ENCODE measurements at places on chromosomes 4 and X.
A peak's percentile ranks its signal among the peaks of the same experiment; 100 is the strongest.

GRCh38 chrX:30865015-30865414 lies 24.0 kb downstream of the TAB3 start:
- no peak for DNase-seq

DNA sequence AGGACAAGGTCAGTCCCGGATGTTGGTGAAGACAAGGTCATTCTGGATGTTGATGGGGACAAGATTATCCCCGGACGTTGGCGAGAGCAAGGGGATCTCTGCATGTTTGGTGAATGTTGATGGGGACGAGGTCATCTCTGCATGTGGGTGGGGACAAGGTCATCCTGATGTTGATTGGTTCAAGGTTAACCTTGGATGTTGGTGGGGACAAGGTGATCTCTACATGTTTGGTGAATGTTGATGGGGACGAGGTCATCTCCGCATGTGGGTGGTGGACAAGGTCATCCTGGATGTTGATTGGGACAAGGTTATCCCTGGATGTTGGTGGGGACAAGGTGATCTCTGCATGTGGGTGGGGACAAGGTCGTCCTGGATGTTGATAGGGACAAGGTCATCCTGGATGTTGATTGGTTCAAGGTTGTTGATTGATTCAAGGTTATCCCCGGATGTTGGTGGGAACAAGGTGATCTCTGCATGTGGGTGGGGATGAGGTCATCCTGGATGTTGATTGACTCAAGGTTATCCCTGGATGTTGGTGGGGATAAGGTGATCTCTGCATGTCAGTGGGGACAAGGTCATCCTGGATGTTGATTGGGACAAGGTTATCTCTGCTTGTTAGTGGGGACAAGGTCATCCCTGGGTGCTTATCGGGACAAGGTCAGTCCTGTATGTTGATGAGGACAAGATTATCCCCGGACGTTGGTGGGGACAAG lies 28.8 kb upstream of the PLCXD1 start:
- DNase-seq, result no peak

GRCh38 chr4:20251796-20252655 lies at the start of gene SLIT2:
Gene SLIT2, plus strand, starts transcription at chr4:20251905. Its CDS starts 1,911 bp downstream, at chr4:20253816.
- peak; percentile 43 for DNase-seq

GRCh38 chr4:141078871-141079270 lies 54.4 kb downstream of the RNF150 start:
- DNase-seq, result no peak

- no peak for DNase-seq
These were observed 143.5 kb upstream of the GK2 start for GRCh38 chr4:79551555-79551954.

DNA sequence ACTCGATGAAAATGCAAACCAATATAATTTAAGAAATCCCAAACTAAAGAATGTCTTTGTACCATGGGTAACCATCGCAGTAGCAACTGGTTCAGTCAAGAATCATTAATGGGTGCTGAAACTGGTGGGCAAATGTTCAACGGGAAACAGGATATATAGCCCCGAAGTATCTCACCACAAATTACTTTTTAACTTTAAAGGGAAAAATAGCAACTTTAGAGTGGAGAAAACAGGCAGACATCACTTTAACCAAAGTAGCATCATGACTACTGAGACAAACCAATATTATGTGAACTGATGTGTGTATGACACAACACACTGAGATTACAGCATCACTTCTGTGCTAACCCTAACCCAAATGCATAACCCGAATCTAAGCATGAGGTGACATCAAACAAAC lies 33.8 kb upstream of the SLAIN2 start:
- DNase-seq, result no peak

DNA sequence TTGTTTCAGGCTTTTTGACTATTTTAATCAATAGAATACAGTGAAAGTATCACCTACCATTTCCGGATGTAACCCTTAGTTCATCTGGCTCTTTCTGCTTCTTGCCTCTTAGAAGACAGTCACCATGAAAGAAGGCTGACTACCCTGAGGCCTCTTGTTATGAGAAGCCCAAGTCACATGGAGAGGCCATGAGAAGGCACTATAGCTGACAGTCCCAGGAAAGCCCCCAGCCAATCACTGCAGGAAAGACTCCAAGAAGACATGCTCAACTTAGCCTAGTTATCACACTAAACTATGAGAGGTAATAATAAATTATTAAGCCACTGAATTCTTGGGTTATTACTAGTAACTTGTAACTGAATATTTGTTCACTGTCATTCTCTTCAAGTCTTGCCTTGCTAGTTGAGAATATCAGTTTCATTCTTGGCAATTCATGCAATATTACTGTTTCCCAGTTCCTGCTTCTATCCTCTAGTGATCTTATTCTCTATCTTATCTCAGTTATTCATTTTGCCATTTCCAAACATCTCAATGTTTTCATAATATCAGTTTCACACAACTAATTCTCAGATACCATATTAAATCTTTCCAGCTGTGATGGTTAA lies 57.1 kb upstream of the GUCY1A1 start:
- no peak for DNase-seq

- DNase-seq, result no peak
These were observed 134.8 kb downstream of the HS3ST1 start for GRCh38 chr4:11293866-11294265.

DNA sequence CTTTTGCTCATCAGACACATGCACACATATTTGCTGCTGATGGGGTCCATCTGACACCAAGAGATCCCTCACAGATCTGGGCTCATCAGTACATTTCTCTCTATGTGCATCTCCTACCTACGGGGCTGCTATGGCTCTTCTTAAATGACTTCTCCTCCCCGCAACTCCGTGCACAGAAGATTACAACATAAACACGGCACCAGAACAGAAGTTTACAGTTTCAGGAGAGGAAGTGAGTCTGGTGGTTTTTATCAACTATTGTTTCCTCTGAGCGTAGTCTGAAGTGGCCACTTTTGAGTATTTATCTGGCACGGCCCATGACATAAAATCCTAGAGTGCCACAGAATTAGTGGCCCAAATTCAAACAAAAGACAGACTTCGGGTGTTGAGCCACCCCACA lies 263.8 kb downstream of the PRDM5 start:
- no peak for DNase-seq

- DNase-seq, result no peak
These were observed 40.9 kb upstream of the MAP3K15 start for GRCh38 chrX:19556202-19556601.

GRCh38 chr4:111775556-111776297 lies 369.5 kb upstream of the FAM241A start:
- DNase-seq, result no peak

GRCh38 chr4:162847945-162848549 lies 318.6 kb downstream of the NAF1 start:
- no peak for DNase-seq

DNA sequence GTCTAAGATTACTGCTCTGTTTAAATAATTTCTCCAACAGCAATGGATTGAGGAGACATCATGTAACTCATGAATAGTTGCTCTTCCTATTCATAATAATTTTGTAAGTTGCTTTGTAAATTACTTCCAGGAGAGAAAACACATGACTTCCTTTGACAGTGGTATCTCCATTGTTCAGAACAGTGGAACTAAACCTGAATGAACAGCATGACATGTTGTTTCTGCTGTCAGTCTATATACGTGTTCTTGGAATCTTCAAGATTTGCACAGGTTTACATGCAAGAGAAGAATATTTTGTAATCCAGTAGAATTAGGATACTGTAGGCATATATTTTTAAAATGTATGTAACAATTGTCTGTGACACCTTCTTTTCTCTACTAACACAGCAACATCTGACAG lies 618.8 kb upstream of the GRID2 start:
- DNase-seq, result no peak

DNA sequence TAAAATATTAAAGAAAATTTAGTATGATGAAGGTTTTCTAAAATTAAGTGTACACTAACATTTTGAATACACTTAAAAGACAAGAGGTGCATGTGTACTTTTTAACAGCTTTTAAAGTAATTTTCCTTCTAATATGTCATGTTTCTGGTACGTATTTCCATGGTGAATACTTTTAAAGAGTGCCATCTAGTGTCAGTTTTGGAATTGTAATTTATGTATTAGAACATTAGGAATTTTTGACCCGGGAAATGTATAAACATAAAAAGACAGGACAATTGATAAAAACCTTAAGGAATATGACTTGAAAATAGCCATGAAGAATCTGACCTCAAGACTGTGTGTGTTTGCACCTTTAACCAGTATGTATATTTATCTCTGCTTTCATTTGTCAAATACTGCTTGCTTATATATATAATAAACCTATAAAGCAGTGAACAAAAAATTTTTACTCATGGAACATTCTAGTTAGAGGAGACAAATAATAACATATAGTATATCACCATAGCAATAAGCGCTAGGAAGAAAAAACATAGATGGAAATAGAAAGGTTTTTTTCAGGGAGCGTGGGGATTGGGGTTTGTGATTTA lies 7.2 kb downstream of the GSTCD start:
- peak; percentile 7 for DNase-seq

All from DMS153 (cell line).